ENCODE measurements at places on chromosomes 4 and X.

GRCh38 chrX:39296472-39296871 is 495.2 kb downstream of the MID1IP1 start:
- DNase-seq = no peak

GRCh38 chr4:1252928-1253492 is 4.1 kb upstream of the CTBP1 start:
- DNase-seq = no peak

DNA sequence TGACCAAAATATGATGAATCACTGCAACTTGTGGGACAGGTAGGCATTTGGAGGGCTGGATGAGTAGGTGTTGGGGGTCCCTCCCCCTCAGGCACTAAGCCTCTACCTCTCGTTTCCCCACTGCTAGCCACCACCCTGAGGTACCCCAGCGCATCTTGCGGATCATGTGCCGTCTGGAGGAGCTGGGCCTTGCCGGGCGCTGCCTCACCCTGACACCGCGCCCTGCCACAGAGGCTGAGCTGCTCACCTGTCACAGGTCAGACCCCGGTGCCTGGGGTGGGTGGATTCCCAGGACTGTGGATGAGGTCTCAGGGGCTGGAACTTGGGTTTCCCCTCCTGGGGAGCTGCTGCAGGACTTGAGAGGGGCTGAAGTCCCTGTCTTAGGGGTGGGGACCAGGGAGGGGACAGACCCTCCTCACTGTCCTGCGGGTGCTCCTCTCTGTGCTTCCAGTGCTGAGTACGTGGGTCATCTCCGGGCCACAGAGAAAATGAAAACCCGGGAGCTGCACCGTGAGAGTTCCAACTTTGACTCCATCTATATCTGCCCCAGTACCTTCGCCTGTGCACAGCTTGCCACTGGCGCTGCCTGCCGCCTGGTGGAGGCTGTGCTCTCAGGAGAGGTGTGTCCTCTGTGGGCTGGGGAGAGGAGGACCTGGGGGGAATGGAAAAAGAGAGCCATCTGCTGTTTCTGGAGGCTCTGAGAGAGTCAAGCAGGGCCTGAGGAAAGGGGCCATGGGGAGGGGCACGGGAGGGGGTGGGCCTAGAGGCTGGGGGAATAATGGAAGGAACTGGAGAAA is 10.1 kb upstream of the ERAS start:
- DNase-seq = no peak

DNA sequence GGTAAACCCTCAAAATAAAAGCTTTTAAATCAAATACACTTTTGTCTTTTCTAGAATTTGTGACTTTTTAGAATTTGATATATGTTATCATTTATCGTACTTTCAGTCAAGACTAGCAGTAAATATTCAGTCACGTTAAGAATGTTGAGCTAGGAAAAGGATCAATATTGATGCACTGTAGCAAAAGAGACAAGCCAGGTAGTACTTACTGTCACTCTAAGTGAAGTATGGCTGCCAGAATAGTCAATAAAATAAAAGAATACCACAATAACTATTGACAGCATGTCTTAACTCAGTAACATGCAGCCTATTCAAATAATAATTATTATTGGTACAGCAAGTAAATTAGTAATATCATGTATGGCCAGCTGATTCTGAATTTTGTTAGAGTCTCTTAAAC is 43.6 kb upstream of the GPRIN3 start:
- no peak for DNase-seq

DNA sequence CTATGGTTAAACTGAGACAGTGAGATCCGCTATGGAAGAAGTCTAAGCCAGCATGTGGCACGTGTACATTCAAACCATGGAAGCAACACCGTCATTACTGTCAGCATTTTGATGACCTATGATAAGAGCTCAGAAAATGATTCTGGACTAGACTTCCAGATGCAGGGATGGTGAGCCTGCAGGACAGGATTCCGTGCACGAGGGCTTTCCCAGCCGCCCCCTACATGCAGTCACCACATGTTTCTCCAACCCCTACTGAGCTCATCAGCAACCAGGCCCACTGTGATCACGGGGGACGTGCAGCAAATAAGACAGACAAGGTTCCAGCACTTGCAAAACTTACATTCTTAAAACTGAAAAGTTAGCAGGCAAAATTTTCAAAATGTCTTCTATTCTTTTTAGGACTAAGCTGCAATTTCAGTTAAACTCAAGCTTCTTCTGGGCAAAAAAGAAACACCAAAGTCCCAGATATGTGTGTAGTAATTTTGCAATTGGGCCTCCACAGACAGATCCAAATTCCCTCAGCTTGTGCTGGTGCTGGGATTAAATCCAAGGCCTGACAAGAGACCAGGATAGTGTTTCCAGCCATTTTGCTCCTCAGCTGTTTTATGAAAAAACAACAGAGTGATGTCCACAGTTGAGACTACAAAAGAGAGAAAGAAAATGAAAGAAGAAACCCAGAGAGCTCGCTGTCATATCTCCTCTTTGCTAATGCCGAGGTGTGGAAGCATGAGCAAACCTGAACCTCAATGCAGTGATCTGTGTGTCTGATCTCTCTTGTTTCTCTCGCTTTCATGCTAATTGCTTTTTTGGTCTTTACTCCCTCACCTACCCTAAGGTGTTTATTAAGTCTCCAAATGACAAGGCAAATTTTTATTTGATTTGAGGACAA is 118.2 kb downstream of the AFAP1 start:
- no peak for DNase-seq

- no peak for DNase-seq
Measured at GRCh38 chrX:71489540-71489939, 43.4 kb upstream of the OGT start.

DNA sequence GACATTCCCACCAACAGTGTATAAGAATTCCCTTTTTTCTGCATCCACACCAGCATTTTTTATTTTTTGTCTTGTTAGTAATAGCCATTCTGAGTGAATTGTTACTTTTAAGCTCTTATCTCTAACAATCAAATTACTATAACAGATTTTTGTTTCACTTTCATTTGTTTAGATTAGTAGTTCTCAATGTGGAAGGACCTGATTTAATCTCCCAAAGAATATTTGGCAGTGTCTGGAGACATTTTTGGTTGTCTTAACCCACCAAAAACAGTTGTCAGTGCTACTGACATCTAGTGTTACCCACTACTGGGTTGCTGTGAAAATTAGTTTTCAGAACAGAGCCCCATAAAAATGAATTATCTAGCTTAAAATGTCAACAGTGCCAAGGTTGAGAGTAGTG is 37.9 kb downstream of the RUFY3 start:
- no peak for DNase-seq

Data from right hindlimb (tissue), 1 donor.